ENCODE measurements at places on chromosomes 1 and 21. TPM values are rescaled to one million over a fixed set of nuclear protein-coding genes. Genes with fewer than 3 reads are reported as not detected.
A peak's percentile ranks its signal among the peaks of the same experiment; 100 is the strongest.

DNA sequence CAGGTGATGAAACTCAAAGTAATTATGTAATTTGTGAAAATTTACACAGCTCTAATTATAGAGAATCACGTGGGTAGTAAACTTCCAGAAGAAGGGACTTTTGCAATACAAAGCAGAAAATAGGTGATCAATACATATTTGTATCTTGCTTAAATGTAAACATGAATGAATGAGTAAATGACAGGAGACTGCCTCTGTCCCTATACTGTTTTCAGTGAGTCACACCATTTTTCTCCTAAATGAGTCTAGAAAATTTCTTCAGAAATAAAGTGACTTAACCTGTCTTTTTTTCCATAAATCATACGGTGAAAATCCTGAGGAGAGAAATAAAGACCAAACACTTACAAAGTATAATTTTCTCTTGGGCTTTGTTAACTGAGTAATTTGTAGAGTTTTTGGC lies 11.9 kb downstream of the RAP1A start:
- no peak for DNase-seq

- DNase-seq, result no peak
These were observed 54.2 kb downstream of the IFI44 start for GRCh38 chr1:78703806-78704205.

- no peak for DNase-seq
These were observed 42.2 kb downstream of the SPATA17 start for GRCh38 chr1:217673387-217673786.

GRCh38 chr21:45887120-45887611 lies 94.4 kb upstream of the COL6A1 start:
- DNase-seq, result peak; percentile 58

DNA sequence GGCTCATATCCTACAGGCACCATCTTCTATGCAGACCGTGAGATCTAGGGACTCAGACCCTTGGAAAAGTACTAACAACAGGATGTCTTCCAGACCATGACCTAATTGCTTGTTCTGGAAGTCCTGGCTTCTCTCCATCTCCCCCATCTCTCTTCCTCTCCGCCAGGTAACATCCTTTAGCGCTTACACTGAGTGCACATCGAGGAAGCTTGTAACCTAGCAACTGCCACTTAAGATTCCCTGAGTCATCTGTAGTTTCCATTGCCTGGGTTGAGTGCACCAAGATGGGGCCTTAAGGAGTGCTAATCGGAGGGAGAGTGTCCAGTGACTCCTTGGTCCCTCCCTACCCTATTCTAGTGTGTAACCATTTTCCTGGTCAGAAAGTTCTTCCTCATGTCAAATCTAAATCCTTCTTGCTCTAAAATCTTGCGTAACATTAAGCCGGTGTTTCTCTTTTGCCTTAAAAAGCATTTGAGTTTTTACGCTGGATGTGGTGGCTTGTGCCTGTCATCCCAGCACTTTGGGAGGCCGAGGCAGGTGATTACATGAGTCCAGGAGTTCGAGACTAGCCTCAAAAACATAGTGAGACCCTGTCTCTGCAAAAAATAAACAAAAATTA lies 9.7 kb downstream of the KLHDC8A start:
- no peak for DNase-seq

LRRC7 gene
- total RNA-seq, result 0.12 TPM

USP33 gene
- total RNA-seq, result 84.5 TPM

S100A14 gene
- not detected for total RNA-seq

KPRP gene
- not detected for total RNA-seq

ZNF593OS gene
- total RNA-seq, result not detected

LBR gene
- 38.2 TPM for total RNA-seq
